ENCODE measurements at places on chromosomes 1 and 21.
A peak's percentile ranks its signal among the peaks of the same experiment; 100 is the strongest.

DNA sequence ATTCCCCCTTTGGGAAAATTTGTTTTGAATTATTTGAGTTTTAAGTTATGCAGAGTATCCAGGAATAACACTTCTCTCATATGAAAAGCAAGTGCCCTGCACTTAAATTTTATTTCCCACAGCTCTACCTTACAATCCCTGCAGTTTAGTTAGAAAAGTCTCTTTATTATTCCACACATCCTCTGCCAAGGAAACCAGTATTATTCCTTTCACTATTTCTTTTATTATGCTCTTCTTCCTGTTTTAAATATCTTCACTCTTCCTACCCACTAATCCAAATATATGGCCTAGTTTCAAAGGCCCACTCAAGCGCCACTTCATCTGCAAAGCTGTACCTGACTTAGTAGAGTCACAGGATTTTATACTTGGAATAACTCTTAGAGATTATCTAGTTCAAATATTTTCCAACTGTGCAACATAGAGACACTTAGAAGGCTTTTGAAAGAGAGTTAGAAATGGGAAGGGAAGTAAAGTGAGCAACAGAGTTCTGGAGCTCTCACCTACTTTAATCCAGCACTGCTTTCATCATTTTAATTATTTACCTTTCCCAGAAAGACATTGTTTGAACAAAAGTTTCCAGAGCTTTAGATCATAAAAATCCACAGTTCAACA is 97.2 kb upstream of the LYPLAL1 start:
- DNase-seq, result no peak

DNA sequence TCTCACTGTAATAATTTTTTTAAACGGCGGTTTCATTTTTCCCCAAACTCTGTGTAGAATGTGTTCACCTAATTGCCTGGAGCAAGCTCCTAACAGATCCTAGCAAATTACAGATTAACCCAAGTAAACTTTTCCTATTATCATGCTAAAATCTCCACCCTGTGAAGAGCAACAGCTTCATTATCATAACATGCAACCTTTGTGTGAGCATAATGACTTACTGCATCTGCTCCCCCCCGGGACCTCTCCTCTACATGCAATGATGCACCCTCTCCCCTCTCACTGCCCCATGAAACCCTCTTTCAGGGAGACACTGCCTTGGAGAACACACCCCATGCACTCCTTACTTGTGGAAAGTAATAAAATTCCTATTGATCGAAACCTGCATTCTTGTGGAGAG is 717.0 kb upstream of the TMPRSS15 start:
- no peak for DNase-seq

GRCh38 chr1:37556712-37557196 is at the start of gene DNALI1:
TSS of gene DNALI1 (plus strand) at chr1:37556940. CDS start at chr1:37556995, 55 bp downstream.
- DNase-seq, result peak; percentile 47

DNA sequence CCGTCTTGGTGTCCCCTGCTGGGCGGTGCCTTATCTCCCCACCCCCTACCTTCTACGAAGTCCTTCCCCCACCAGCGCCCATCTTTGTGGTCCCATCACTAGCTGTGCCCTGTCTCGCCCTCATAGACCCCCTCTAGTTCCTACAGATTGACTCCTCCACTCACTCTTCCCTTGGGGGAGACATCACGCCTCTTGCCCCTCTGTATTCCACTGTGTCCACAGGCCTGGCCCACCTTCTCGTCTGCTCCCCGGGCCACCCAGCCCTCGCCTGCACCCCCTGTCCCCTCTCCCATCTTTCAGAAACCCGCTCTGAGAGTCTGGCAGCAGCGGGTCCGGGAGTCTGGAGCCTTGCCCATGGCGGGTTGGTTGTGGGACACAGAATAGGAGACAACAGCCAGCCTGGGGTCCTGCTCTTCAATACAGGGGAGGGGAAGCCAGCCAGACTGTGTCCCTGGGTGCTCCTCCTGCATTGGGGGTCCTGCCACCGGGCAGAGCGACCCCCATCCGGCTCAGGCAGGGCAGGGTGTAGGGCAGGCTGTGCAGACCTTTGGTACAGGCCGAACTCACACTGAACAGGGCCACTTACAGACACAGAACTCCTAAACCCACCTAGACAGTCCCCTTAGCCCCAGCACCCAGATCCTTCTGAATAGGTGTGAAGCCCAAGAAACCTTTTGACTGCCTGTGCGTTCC is 1.1 kb downstream of the RNF187 start:
- no peak for DNase-seq

DNA sequence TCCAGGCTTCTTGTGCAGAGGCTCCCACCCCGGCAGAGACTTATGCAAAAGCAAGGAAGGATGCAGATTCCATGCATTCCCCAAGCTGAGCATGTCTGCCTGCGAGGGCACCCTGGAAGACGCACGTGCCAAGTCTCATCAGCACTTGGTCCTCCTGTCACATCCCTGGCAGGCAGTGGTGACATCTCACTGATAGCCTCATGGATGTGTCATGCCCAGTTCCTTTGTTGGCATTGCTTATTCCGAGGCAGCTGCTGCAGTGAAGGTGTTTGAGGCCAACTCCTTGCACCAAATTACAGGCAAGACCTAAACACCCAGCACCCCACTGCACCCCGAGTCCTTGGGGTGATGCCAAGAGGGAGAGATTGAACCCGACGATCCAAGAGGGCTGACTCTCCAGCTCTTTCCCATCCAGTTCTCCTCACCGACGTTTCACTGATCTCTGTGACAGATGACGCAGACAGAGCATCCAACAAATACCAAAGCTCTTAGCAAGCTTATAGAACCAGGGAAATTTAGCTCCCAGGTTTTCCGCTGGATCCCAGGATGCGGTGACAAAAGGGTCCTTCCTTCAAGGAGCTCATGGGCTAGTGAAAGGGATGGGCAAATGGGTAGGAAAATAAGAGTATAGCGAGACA is 611.1 kb downstream of the AJAP1 start:
- DNase-seq, result no peak

- no peak for DNase-seq
These were observed 3.0 kb downstream of the NMNAT1 start for GRCh38 chr1:9946315-9946714.

GRCh38 chr1:55033265-55033614 is 6.1 kb upstream of the PCSK9 start:
- DNase-seq, result no peak

- DNase-seq, result no peak
These were observed 2.8 kb downstream of the SPATC1L start for GRCh38 chr21:46181436-46181835.

- no peak for DNase-seq
These were observed 300.7 kb downstream of the SIPA1L2 start for GRCh38 chr1:232329103-232329813.

- DNase-seq, result no peak
These were observed 155.8 kb upstream of the UBE2U start for GRCh38 chr1:64047549-64047996.

DNA sequence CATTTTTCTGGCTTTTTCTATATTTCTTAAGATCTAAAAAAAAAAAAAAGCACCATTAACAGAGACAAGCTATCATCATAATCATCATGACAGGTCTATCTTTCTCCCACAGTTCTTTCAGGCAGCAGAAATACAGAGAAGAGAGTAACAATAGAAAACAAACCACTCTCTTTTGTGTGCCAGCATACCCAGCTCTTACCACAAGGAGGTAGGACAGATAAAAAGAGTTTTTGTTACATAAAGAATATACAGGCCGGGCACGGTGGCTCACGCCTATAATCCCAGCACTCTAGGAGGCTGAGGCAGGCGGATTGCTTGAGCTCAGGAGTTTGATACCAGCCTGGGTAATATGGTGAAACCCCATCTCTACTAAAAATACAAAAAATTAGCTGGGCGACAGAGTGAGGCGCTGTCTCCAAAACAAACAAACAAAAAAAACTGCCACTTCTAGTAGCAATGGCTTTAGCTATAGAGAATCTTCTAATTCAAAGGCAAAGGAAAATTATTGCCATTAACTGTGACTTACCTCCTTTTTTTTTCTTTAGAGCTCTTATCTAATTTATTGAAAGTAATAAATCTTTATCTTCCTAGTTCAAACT is 39.7 kb downstream of the ANKRD13C start:
- no peak for DNase-seq

GRCh38 chr21:34126691-34127090 is 53.3 kb downstream of the MRPS6 start:
- DNase-seq, result no peak

DNA sequence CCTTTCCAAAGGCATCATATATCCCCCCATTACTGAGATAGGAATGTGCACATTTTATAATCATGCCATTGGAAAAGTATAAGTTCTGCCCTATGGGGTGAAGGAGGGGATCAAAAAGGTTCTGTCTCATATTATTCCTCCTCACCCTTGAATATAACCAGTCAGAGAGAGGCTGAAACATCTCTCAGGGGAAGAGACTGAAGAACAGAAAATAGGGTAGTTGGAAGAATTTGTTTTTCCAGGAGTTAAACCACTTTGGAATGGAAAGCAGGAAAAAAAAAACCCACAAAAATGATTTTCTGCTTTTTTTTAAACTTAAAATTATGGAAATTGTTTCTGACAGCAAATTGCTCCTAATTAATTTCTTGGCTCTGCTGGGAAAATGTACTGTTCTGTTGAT is 52.8 kb upstream of the BEND5 start:
- no peak for DNase-seq

- DNase-seq, result no peak
These were observed 9.7 kb downstream of the SELE start for GRCh38 chr1:169724168-169724567.

DNA sequence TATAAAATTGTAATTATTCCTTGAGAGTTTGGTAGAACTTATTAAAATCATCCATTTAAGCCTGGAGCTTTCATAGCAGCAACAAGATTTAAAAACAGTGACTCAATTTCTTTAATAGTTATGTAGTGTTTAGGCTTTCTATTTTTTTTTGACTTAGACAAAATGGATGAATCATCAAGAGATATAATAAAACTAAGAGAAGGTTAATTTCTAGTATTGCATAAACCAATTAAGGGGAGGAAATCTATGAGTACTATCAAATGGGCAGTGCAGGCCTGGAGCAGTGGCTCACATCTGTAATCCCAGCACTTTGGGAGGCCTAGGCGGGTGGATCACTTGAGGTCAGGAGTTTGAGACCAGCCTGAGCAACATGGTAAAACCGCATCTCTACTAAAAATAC is 416.3 kb upstream of the USP24 start:
- no peak for DNase-seq

DNA sequence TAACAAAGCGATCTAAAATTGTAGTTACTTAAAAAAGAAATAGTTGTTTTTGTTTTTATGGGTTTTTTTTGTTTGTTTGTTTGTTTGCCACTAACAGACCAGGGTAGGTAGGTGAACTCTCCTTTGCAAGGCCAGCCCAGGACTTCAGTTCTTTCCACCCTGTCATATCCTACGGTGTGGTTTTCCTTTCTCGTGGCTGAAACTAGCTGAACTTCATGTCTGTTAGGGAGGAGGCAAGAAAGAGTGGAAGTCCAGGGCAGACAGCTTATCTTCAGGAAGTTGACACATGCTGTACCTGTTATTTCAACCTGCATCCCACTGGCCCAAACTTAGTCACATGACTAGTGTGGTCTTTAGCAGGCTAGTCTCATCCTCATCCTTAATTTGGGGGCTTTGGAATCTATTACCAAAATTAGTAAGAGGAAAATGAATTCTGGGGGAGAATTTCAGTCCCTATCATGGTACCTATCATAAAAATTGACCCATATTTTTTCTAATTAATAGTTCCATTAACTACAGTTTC is 62.9 kb upstream of the LRRC7 start:
- no peak for DNase-seq

DNA sequence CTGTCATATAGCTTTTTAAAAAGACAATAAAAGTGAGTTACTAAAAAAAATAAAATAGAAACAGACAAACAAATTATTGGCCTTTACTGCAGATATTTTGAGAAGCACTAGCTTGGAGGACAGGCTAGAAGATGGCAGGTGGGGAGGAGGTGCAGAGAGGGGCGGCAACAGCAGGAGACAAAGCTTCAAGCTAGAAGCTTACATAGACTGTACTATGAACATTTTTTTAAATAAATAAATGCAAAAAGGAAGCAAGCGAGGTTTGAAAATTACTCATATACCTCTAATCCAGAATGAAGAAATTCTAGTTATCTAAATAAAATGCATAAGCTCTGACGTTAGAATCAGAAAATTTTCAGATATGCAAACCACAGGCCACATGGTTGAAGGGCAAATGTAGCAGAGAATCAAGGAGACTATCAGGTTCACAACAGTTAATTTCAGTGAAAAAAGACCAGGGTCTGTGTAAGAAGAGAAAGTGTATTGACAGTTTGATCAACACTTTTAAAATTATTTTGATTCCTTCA is 54.9 kb downstream of the NRIP1 start:
- DNase-seq, result no peak

DNA sequence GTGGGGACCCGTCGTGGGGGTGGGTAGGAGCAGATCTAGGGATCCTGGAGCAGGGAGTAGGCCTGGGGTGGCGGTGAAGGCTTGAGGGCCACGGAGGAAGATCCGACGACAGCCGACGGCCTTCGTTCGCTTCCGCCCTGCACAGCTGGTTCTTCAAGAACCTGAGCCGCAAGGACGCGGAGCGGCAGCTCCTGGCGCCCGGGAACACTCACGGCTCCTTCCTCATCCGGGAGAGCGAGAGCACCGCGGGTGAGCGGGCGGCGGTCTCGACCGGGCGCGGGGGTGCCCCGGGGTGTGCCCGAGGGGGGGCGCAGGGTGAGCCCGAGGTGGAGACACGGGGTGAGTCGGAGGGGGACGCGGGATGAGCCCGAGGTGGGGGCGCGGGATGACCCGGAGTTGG is 16.5 kb upstream of the HDAC1 start:
- DNase-seq, result no peak

DNA sequence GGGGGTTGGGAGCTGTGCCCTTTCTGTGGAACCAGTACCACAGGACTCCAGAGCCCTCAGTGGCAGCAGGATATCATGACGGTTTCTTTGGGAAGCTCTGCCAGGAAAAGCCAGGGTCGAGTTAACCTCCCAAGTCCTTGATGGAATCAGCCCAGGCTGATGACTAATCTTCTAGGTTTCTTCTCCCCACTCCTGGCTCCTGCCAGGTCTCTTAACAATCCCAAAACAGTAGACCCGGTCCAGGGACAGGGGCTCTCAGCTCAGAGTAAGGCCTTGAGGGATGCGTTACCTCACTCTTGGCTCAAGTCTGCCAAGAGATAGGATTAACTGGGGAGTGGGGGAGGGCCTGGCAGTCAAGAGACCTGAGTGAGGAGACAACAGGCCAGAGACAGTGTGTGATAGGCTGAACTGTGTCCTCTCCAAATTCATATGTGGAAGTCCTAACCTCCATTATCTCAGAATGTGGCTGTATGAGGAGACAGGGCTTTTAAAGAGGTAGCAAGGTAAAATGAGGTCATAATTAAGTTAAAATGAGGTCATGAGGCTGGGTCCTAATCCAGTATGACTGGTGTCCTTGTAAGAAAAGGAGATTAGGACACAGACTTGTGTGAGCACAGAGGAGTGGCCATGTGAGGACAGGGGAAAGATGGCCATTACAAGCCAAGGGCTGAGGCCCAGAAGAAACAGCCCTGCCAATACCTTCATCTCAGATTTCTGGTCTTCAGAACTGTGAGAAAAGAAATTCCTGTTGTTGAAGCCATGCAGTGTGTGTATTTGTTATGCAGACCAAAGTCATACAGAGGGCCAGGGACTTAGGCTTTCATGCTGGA is 95.0 kb downstream of the BEND5 start:
- no peak for DNase-seq

- DNase-seq, result no peak
These were observed 276.1 kb downstream of the RPS6KC1 start for GRCh38 chr1:213327017-213327667.

Measured in CD4-positive, CD25-positive, alpha-beta regulatory T cell (primary cell).